ENCODE measurements at places on chromosomes 1 and 21. TPM values are rescaled to one million over a fixed set of nuclear protein-coding genes. Genes with fewer than 3 reads are reported as not detected.

The RNF2 gene
- 22.2 TPM for total RNA-seq

The FHAD1 gene
- 0.54 TPM for total RNA-seq

The MIS18A gene
- 14.7 TPM for total RNA-seq

The KIRREL1 gene
- total RNA-seq = 18.1 TPM

The OR14K1 gene
- total RNA-seq = not detected

The NBPF4 gene
- total RNA-seq = 0.07 TPM

The OR2L5 gene
- not detected for total RNA-seq

The OR10Z1 gene
- not detected for total RNA-seq

The COL11A1 gene
- total RNA-seq = 3.2 TPM

The C1orf122 gene
- 43.2 TPM for total RNA-seq

The LCE2A gene
- not detected for total RNA-seq

The SAMSN1 gene
- not detected for total RNA-seq

The TRIM58 gene
- not detected for total RNA-seq

The TMEM269 gene
- 0.06 TPM for total RNA-seq

Measured in A549 treated with dexamethasone at 1 μM for 4 hours (cell line).